ENCODE measurements at places on chromosomes 13 and 19.

- no peak for DNase-seq
Observed at GRCh38 chr13:76397413-76397812, 488.8 kb downstream of the KCTD12 start.

- DNase-seq, result no peak
Observed at GRCh38 chr13:27634231-27634630, 12.5 kb downstream of the POLR1D start.

GRCh38 chr13:93413972-93414717 lies 187.5 kb downstream of the GPC6 start:
- no peak for DNase-seq

DNA sequence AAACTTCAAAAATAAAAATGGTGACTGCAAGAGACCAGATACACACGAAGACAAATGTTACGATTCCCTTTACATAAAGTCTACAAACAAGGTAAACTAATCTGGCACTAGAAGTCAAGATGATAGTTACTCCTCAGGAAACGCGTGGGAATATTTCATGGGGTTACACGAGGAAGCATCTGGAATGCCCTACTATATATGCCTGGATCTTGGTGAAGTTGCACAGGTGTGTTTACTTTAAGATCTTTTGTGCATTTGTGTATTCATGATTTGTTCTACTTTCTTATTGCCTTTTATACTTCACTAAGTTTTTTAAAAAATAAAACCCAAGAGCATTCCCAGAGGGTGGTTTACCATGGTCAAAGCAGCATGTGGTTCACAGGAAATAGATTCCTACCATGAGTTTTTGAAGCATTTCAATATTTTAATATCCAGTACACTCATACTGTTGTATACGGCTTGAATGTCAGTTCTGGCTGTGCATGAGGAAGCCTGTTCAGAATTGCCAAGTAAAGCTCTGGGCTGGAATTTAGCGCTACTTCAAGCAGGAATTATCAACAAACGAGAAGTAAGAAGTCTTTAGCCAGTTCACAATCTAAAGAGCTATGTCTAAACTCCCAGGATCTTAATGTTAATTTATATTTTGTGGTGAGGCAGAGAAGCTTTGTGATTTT lies 239.8 kb upstream of the KLHL1 start:
- DNase-seq, result no peak

DNA sequence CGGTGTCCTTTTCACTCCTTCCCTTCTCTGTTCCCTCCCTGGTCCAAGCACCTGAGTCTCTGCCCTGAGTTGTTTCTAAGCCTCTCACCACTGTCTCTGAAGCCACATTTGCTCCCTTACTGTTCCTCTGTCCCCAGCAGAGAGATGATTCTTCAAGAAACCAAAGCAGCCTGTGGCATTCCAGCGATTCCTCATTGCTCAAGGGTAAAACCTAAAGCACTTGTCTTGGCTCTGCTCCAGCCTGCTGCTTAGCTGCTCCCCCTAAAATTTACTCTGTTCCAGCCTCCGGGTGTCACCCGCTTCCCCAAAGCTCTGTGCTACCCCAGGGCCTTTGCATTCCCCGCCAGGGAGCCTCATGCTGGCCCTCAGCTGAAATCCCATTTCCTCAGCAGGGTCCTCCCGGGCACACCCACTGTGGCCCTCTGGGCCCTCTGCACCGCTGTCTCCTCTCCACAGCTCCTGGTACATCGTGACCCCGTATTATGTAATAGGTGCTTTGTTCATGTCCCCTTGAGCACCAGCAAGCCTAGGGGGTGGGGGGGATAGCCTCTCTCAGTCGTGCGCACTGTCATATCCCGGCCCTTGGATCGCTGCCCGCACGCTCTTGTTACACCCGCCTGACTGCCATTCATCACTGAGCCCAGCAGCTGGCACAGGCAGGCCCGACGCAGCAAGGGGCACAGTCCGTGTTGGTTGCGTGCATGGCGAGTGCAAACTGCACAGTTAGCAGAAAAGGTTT lies 15.8 kb downstream of the TECR start:
- DNase-seq, result no peak

- DNase-seq, result no peak
Observed at GRCh38 chr19:29395734-29396414, 129.9 kb upstream of the VSTM2B start.

DNA sequence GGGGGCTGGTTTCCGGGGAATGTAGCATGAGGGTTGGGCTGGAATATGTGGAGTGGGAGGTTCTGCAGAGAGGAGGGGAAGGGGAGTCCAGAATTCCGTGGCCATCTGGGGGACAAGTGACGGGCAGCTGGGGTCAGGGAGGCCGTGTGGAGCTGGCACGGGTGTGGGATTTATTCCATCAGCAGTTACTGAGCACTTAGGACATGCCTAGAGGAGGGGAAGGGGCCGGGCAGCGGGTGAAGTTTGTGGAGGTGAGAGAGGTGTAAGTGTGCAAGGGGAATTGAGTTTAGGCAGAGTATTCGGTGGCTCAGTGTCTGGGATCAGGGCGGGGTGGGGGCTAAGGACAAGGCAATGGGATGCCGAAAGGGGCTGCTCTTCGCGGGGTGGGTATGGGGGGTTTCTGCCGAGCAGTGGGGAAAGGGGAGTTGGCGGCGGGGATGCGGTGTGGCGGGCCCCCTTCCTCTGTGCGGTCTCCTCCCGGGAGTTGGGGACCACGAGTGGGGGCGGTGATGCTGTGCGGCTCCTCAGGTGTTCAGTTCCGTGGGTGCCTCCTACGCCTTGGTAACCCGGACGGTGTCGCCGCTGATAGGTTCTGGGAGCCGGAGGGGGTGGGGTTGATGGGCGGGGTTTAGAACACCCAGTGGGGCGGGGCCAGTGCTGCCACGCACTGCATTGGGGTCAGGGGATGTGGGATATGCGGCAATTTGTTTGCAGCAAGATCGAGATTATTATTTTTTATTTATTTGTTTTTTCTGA lies 5.4 kb downstream of the CCDC61 start:
- DNase-seq, result no peak

- DNase-seq, result no peak
Observed at GRCh38 chr13:113907635-113908617, 44.0 kb upstream of the GAS6 start.

GRCh38 chr19:35327642-35328041 lies 1.3 kb upstream of the CD22 start:
- DNase-seq, result no peak

- no peak for DNase-seq
Observed at GRCh38 chr13:32159137-32159869, 127.7 kb downstream of the FRY start.

GRCh38 chr13:26719356-26719945 lies 41.1 kb downstream of the GPR12 start:
- no peak for DNase-seq

GRCh38 chr19:46924874-46925547 lies 64.2 kb downstream of the ARHGAP35 start:
- no peak for DNase-seq

GRCh38 chr13:23771956-23772355 lies 117.2 kb downstream of the MIPEP start:
- DNase-seq, result no peak

DNA sequence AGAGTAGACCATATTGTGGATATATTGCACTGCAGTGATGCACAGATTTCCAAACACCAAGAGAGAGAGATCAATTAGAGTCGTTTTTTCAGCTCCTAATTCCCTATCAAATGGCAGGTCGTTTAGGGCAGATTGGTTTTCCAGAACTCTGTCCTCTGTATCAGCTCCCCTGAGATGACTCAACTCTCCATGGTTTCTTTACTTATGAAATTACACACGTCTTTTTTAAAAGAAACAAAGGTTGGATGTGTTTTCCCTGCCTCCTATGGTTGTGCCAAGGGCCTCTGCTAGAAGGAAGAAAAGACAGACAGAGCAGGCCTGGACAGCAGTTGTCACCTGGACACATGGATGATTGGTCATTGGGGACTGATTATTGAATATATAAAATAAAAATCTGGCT lies 478.1 kb upstream of the NBEA start:
- no peak for DNase-seq

- no peak for DNase-seq
Observed at GRCh38 chr19:7699417-7700401, 2.2 kb downstream of the FCER2 start.

GRCh38 chr13:39960191-39960590 lies 304.7 kb downstream of the COG6 start:
- DNase-seq, result no peak

- no peak for DNase-seq
Observed at GRCh38 chr13:104847922-104848321, 1687.5 kb downstream of the EFNB2 start.

- no peak for DNase-seq
Observed at GRCh38 chr13:63671296-63671695, 2255.6 kb upstream of the PCDH20 start.

DNA sequence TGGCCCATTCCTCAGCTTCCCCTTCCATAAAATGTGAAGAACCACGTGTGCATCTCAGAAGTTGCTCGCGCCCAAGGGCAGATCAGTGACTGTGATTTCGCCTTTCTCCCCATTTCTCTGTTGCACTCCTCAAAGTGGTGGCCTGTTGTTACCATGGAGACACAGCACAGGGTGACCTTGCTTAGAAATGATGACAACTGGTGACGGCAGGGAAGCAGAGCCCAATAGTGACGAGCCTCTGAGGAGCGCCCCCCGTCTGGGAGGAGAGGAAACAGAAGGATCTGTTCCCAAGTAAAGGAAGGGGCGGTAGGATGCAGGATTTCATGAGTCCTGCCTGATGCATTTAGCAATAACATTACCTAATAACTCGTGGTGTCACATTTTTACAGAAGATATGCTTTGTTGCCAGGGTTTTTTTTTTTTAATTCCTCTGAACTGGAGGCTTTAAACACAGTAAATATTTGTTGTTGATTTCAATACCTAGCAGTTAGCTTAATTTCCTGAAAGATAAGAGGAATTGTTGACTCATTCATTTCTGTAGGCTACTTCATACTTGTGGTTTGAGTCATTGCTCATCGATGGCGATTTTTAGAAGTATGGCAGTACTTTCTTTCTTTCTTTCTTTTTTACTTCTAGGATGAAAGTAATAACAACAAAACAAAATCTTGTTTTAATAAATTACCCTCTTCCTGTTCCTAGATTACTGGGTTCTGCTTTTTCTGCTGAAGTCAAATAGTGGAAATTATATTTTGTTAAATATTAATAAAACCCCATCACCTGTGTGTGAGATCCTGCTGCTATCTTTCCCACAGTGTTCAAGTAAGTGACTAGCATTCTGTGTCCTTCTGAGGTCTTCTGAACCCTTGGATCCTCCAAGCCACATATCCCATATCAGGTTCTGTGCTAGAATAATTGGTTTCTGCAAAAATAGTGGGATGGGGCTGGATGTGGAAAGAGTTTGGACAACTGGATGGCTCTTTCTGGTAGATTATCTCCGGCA lies 36.0 kb downstream of the MBNL2 start:
- peak; percentile 66 for DNase-seq

DNA sequence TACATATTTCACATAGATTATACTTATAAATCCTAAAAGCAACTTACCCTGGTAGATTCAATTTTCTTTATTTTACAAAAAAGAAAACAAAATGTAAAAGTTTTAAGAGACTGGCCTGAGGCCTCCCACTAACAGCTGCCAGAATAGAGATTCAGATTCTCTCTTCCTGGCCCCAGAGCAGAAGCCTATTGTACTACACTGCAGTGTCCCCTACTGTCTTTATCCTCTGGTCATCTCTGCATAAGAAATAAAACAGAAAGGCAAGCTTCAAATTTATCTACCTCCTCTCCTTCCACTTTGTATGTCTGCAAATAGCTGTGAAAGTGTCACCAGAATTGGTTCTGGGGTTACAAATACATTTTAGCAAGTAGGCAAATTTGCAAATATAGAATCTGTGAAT lies 1004.1 kb upstream of the PCDH9 start:
- DNase-seq, result no peak

DNA sequence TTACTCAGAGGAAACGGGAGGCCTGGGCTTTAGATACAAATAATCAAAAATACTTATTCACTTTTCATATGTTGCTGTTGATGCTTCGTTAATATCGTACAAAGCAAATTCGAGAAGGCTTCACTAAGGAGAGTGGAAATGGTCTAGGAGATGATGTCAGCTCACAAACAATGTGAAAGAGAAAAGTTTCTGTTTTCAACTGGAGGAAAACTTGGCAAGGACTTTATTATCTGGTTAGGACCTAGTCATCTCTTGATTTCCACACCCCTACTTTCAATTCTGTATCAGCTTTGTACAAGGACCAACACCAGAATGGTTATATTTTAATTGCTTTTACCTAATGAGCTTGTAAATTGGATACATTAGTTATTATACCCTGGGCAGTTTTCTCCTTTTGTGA lies 88.0 kb downstream of the SLC10A2 start:
- DNase-seq, result no peak

DNA sequence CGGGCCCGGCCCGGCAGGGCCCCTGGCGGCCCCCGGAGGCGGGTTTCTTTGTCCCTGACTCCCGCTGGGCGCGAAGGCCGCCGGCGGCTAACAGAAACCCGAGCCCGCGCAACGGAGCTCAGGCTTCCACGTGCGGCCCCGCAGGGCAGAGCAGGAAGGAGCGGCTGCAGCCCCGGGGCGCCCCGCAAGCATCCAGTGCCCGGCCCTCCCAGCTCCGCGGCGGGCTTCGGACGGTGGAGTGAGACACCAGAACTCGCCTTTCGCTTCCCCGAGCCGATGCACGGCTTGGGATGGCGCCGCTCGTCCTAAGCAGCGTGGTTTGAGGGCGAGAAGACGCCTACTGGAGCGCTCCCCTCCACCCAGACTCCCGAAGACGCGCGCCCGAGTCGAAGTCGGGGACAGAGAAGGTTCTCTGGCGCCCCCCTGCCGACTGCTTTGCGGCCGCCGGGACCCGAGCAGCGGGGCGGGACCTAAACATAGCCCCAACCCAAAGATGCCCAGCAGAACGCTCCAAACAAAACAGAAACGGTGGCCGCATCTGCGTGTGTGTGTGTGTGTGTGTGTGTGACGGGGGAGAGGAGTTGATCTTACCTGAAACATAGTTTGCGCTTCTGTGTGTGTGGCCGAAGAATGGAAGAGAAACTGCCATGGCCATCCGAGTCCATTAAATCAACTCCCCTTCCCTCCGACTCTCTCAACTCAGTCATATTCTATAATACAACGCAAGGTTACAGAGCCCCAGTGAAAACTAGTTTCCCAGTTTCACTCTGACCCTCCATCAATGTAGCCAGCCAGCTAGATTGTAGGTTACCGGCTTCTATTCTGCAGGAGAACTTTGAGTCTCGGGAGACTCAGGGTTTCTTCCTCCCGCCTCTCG lies 629 bp upstream of the FGF9 start:
- DNase-seq, result no peak

- no peak for DNase-seq
Observed at GRCh38 chr13:78722700-78723099, 63.7 kb upstream of the OBI1 start.

Measured in amniotic stem cell (primary cell).